ENCODE measurements at places on chromosomes 12 and 14.

DNA sequence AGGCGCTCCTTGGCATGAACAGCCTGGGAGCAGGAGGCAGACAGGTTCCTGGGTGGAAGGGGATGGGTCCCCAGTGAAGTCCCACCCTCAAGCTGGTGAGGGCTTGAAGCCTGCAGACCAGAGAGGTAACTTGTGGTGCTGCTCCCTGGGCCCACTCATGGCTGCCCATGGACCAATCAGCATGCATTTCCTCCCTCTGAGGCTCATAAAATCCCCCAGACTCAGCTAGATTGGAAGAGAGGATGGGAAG lies 50.2 kb downstream of the A2M start:
- no peak for DNase-seq

DNA sequence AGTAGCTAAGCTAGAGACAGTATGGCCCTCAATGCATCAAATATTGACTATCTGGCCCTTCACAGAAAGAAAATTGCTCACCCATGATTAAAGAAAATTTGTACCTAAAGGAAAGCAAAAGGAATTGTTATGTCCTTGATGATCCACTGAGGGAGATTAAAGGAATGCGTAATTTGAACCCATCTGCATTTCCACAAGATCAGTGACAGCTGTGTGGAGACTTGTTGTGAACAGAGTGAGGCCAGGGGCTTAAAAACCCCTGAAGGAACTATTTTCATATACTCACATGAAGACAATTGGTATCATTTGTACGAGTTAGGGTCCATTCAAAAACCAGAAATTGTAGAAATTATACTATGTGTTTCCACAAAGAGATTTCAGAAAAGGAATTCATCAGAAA lies 1908.1 kb upstream of the SEL1L start:
- DNase-seq: no peak

DNA sequence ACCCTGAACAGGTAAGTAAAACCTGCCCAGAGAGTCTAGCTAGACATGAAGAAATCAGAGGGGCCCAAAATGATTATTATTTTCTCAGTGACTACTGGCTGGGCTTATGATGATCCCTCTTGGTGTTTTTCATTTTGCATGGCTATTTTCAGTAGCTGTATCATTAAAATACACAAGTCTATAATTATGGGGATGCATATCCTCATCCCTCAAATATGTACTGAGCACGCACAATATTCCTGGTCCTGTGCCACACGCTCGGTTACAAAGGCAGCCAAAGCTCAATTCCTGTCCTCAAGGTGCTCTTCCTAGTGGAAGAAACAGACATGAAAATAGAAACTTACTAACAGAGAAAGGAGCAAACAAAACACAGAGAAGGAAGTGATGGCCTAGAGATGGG lies 180.0 kb downstream of the DAD1 start:
- DNase-seq: no peak

GRCh38 chr12:127861406-127861805 lies 405.6 kb upstream of the TMEM132C start:
- DNase-seq: no peak

- no peak for DNase-seq
Observed at GRCh38 chr12:24861766-24862540, 86.9 kb downstream of the BCAT1 start.

All from stimulated activated CD4-positive, alpha-beta T cell treated with anti-CD3 and anti-CD28 coated beads, Interleukin-1b, Interleukin-23, amount 100 ng/mL, for 48 hours (primary cell).